ENCODE measurements at places on chromosomes 3 and 15.

DNA sequence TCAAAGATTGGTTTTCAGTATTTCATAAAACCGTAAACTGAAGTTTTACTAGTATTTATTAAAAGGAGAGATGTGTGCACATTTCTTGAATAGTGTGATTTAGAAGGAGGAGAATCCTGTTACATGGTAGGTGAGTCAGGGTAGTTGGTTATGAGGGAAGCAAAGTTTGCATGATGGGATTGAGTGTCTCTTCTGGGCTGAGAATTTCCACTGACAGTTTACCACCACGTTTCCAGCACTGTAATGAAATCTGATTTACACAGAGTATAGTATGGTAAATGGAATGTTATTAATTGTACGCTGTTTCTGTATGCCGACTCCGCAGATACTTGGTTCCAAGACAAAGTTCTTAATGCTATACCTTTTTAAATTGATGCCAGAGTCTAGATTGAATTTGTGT lies 1.6 kb downstream of the NECTIN3 start:
- no peak for DNase-seq

DNA sequence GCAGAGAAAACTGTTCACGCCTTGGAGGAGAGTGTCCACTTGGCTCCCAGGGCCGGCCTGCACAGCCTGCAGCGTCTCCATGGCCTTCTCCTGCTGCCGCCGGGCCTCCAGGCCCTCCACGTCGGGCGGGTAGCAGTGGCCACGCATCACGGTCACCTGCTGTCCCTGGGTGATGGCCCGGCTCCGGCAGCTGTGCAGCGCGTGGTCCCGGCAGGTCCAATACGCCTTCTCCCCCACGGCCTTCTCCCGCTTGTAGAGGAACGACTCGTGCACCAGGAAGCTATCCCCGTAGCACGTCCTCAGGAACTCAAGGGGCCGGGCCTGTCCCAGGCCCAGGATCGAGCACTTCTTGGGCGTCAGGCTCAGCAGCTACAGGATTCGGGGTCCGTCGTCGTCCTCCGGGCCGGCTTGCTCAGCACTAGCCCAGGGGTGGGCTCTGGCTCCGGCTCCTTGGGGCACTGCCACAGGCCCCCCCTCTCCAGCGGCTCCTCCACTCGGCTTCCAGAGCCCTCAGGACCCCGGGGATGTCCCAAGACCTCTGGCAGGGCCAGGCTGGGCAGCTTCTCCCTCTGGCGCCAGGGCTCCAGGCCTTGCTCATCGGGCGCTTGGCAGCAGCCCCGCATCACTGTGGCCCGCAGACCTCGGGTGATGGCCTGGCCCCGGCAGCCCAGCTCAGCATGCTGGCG lies 83.6 kb upstream of the FXR1 start:
- DNase-seq = no peak

- DNase-seq = no peak
These were observed 788.8 kb downstream of the ROBO1 start for GRCh38 chr3:78979028-78979427.

GRCh38 chr3:13150624-13151023 lies 77.4 kb upstream of the IQSEC1 start:
- DNase-seq = no peak

- no peak for DNase-seq
These were observed 2.0 kb downstream of the RPL32 start for GRCh38 chr3:12839156-12839946.

- DNase-seq = no peak
These were observed 13.2 kb downstream of the GREM1 start for GRCh38 chr15:32730677-32731654.

DNA sequence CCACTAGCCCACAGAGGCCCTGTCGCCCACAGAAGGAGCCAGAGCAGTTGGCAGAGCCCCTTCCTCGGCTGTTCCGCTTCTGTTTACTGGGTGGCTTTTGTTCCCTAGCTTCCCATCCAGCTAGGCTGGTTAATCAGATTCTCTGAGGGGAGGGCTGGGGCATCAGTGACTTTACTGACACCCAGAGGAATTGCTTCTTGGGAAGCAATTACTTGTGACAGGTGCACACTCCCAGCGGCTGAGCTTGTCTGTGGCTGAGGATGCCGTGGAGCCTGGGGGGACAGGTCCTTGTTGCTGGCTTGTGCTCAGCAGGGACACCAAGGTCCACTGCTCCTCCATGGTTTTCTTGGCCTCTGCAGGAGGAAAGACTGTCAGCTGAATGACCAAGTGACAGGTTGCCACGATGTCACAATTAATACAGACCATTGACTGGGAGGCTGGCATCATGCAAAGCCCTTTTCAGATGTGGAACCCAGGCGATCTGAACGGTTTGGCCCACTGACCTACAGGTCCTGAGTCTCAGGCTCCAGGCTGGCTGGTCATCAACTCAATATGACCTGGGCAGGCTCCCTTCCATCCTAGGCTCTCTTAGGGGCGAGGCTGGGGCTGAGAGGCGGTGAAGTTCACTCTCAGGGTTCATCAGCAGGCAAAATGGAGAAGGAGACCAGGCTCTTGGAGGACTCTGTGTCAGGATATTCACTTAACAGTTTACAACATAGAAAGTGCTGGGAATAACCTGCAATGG lies 31.8 kb upstream of the SFMBT1 start:
- DNase-seq = no peak

DNA sequence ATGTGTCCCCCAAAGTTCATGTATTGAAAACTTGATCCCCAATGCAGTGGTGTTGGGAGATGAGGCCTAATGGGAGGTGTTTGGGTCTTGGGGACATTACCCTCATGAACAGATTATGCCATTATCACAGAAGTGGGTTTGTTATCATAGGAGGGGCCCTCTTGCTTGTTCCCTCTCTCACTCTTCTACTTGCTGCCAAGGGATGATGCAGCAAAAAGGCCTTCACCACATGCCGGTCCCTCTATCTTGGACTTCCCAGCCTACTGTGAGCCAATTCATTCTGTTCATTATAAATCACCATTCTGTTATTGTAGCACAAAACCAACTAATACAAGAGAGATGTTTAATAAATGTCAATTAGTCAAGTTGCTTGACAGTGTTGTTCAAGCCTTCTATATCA lies 47.2 kb downstream of the FAM227B start:
- no peak for DNase-seq

- DNase-seq = no peak
These were observed 219.4 kb downstream of the MEIS2 start for GRCh38 chr15:36880913-36881460.

- DNase-seq = no peak
These were observed 44.6 kb downstream of the CCDC54 start for GRCh38 chr3:107421881-107422280.

GRCh38 chr3:133384331-133385027 lies 15.4 kb upstream of the BFSP2 start:
- no peak for DNase-seq

DNA sequence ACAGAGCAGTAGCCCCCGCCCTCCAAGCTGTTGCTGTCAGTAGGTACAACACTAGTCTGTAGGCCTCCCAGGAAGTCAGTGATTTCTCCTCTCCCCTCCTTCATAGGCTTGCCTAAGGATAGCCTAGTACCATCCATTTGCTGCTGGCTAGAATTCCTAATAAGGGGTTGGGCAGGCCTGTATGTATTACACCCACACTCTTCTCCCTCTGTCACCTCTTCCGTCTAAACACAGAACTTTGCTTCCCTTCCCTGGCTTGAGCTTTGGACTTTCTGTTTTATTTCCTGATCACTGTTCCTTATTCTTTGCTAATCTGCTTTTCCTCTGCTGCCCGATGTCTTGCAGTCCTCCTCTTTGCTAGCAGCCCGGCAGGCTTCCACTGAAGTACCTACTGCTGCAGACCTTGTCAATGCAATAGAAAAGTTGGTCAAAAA lies 93.4 kb upstream of the UMPS start:
- no peak for DNase-seq

- peak; percentile 27 for DNase-seq
These were observed 10.0 kb downstream of the MRPS25 start for GRCh38 chr3:15055019-15055557.

- no peak for DNase-seq
These were observed 37.2 kb downstream of the SLC6A6 start for GRCh38 chr3:14439501-14440167.

- no peak for DNase-seq
These were observed 502.7 kb downstream of the SOX2 start for GRCh38 chr3:182214416-182214815.

GRCh38 chr15:48423896-48424475 lies 92.8 kb downstream of the DUT start:
- DNase-seq = no peak

GRCh38 chr15:88782465-88782864 lies 20.8 kb upstream of the ACAN start:
- no peak for DNase-seq

DNA sequence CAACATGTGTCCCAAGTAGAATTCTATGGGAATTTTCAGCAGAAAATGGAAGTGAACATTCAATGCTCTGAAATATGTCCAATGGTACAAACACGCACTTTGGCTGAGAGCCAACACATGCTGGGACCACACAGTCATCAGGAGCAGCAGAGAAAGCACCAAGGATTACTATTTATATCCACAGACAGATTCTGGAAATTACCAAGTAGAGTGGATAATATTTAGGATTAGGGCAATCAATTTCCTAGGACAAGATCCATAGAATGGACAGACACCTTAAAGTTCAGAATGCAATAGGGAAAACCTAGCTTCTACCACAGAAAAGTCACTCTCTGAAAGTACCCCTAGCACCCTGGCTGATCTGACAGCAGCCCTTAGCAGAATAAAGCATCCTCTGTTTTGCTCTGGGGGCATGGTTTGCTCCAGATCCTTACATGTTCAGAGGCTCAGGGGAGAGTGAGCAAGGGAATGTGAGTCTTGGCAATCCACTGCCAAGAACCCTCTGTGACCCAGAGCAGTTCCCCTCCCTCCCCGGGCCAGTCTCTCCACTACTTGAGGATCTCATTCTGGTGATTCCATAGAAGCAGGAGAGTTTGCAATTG lies 206.0 kb upstream of the WNT5A start:
- DNase-seq = no peak

- no peak for DNase-seq
These were observed 271.3 kb upstream of the TPRG1 start for GRCh38 chr3:188900421-188900951.

- no peak for DNase-seq
These were observed 88.3 kb downstream of the SOX14 start for GRCh38 chr3:137852391-137852830.

GRCh38 chr3:195204360-195205163 lies 66.4 kb downstream of the XXYLT1 start:
- DNase-seq = no peak

DNA sequence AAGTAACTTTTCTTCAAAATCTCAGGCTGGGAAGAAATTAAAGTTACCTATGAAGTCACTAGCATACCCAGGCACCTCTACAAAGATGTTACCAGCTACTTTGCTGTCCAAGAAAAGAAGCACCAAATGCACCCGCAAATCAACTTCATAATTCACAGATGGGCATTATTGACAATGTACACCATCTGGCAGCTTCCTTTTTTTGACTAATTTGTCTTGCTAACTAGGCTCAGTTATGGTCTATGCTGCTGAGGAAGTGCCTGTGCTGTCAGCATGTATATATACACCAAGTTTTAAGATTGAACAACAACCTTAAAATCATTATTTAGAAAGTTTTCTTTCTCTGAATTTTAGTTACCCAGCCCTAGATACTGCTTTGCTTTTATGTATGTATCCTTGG lies 93.8 kb downstream of the NSUN3 start:
- DNase-seq = no peak

GRCh38 chr15:100434038-100434437 lies 92.3 kb upstream of the ADAMTS17 start:
- no peak for DNase-seq

- DNase-seq = no peak
These were observed 332.6 kb downstream of the LSAMP start for GRCh38 chr3:116112696-116113095.
